ENCODE measurements at places on chromosomes 2 and 18.
A peak's percentile ranks its signal among the peaks of the same experiment; 100 is the strongest.

DNA sequence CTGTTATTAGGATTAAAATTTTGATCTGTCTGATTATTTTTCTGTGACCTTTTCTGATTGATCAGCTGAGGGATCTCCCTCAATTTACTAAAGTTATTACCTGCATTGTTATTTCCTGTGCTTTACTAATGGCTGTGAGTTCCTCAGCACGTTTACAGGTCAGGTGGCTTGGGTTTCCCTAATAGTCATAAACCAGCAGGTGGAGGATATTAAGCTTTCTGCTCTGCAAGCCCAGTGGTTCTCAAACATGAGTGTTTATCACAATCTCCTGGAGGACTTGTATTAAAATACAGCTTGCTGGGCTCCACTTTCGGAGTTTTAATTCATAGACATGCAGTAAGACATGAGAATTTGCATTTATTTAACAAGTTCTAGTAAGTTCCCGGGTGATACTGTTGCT lies 22.4 kb upstream of the UGP2 start:
- DNase-seq = no peak

DNA sequence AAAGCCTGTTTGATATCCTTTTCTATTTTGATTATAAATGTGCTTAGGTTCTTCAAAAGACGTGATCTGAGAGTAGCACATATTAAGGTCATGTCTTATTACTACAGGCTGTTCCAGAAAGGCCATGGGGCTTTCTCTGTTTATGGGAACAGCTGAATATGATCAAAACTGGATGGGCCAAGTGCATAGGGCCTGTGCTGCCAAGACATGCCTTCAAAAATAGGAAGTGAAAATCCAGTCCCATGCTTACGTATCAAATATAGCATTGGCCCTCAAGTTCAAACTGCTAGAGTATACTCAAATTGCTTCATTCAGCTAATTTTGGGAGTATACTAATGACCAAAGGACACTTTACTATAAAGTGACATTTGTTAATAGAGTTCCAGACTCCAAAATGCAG lies 24.1 kb downstream of the SLC25A52 start:
- DNase-seq = no peak

GRCh38 chr18:56711708-56712445 lies 60.7 kb downstream of the WDR7 start:
- DNase-seq = no peak

- no peak for DNase-seq
Measured at GRCh38 chr2:178177066-178177679, 17.1 kb upstream of the OSBPL6 start.

- DNase-seq = no peak
Measured at GRCh38 chr2:111946294-111947114, 48.1 kb downstream of the MERTK start.

DNA sequence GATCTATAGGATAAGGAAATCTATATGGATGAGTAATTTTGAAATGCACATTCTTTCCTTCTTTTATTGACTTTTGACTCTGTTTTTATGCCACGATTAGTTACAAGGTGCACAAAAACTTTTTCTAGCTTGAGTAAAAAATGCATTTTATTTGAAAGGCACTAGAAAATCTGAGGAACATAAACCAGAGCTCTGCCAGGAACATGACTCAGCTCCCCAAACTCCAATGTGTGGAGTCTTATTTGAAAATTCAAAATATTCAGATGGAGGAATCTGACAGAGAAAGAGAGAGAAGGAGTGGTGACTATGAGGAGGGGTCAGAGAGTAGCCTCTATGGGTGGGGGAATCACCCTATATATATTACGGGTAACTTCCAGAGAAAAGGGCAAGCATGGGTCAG lies 231.0 kb downstream of the DCC start:
- DNase-seq = no peak

- DNase-seq = no peak
Measured at GRCh38 chr2:229087267-229087666, 183.8 kb downstream of the PID1 start.

- DNase-seq = no peak
Measured at GRCh38 chr18:62209046-62209445, 22.0 kb downstream of the RELCH start.

GRCh38 chr2:219980638-219981037 lies 353.2 kb downstream of the SLC4A3 start:
- DNase-seq = no peak

DNA sequence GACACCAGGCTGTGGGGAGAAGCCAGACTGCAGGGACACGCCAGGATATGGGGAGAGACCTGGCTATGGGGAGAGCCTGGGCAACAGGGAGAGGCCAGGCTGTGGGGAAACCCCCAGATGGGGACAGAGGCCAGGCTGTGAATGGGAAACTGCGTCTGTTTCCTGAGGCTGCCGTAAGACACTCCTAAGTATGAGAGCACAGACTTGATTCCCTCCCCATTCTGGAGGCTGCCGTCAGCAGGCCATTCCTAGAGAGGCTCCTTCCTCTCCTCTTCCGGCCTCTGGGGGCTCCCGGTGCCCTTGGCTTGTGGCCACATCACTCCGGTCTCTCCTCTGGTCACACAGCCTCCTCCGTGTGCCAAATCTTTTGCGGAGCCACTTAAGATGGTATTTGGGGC lies 32.3 kb downstream of the ADI1 start:
- no peak for DNase-seq

- DNase-seq = no peak
Measured at GRCh38 chr2:20551945-20552328, 99.0 kb downstream of the HS1BP3 start.

- no peak for DNase-seq
Measured at GRCh38 chr2:105117565-105117964, 79.7 kb downstream of the MRPS9 start.

DNA sequence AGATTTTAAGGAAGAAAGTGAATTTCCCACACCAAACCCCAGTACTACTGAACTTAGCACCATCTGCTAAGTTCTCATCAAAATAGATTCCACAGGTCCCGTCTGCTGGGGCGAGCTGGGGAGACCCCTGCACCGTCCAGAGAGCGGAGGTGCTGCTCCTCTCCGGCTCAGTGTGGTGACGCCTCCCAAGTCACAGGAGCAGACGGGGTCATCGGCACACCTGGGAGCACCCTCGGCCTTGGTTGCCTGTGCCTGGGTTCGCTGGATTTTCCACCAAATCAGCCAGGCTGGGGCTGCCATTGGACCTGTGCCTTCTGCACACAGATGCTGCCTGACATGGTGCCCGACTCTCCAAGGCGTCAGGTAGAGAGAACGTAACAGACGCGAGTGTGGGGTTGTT lies 141.3 kb downstream of the PXDN start:
- DNase-seq = no peak

GRCh38 chr2:238774071-238774470 lies 73.8 kb upstream of the TWIST2 start:
- no peak for DNase-seq

DNA sequence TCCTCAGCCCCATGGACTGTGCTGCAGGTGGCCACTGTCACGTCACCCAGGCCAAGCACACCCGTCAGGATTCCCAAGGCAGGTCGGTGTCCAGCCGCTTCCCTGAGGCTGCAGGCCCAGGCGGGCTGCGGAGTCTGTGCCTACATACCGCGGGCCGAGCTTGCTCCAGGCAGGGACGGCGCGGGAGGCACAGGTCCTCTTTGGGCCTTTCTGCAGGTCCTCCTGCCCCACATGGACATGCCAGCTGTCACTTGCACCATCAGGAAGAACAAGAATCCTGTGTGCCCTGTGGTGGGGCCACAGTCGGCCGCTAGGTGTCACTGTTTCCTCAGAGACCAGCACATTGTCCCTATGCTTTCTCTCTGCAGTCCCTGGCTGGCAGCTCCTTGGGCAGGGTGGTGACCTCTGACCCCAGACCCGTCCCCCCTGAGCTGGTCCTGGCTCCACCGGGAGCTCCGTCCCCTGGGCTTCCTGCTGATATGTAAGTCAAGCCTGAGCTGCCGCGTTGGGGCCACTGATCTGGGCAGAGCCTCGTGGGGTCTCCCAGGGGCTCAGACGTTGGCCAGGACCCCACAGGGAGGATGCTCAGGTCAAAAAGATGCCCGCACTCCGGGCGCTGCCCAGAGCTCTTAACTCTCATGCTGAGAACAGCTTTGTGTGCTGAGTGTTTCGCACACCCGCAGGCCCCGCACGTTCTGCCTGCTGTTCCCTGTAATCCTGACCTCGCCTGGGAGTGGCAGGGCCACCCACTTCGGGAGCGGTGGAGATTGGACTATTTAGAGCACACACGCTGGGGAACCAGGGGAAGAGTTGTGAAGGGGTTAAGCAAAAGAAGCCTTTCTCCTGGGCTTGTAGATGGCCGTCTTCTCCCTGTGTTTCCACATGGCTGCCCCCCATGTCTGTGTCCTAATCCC lies 17.3 kb upstream of the AGXT start:
- peak; percentile 90 for DNase-seq

DNA sequence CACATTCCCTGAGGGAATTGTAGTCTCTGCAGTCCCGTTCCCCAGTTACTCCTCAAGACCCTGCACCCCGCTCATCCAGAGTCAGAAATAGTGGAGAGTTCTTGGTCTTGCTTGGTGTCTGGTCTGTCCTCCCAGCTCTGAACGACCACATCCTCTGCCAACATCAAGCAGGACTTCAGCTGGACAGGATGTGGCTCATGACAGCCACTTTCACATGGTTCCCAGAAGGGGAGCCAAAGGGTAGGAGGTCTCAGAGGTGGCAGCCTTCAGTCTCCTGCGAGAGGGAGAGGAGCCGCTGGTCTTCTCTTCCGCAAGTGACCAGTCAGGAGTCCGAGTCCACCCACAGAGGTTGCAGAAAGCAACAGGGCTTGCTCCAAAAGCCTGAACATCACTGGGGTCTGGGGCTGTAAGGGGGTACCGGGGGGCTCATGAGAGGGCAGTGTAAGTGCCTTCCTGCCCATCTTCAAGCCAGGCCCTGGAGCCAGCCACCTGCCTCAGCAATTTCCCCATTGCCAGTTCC lies 29.8 kb downstream of the B3GNT7 start:
- no peak for DNase-seq

GRCh38 chr2:26838121-26838906 lies 9.6 kb upstream of the DPYSL5 start:
- DNase-seq = no peak

DNA sequence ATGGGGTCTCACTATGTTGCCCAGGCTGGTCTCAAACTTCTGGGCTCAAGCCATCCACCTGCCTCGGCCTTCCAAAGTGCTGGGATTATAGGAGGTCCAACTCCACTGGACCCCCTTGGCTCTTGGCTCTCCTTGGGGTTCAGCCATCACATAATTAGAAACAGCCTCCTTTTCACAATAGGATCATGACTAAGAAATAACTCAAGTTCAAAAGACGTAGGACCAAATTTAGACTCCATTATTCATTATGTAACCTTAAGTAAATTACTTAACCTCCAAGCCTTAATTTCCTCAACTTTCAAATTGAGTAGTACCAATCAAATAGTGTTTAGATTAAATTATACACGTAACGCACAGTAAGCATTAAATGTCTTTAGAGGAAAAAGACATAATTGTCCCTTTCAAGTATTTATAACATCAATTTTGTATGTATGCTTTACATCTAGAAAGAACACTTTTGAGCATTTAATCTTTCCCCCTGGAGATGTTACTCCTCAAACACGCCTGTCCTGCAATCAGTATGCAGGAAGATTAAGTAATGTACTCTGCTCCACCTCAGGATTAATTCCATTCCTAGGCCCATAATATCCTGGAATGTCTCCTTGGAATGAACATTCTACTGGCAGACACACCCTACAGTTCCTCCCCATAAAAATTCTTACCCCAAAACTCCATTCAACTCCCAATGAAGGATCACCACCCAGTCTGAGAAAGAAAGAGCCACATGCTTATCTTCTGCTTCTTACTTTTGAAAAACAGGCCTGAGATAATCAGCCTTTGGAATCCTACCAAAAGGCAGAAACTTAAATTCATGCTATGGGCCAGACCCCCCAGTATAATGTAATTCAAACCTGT lies 49.1 kb downstream of the COBLL1 start:
- no peak for DNase-seq

DNA sequence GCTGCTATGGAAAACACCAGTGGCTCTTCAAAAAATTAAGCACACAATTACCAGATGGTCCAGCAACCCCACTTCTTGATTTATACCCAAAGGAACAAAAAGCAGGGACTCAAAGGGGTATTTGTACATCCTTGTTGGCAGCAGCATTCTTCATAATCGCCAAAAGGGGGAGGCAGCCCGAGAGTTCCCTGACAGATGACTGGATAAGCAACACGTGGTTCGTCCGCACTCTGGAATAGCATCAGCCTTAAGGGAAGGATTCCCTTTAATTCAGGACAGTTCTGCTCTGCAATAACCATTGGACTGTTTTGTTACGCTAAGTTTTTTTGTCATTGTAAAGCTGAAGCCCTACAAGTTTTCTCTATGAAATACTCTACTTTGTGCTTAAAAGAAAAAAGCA lies 76.7 kb upstream of the TWIST2 start:
- DNase-seq = no peak

DNA sequence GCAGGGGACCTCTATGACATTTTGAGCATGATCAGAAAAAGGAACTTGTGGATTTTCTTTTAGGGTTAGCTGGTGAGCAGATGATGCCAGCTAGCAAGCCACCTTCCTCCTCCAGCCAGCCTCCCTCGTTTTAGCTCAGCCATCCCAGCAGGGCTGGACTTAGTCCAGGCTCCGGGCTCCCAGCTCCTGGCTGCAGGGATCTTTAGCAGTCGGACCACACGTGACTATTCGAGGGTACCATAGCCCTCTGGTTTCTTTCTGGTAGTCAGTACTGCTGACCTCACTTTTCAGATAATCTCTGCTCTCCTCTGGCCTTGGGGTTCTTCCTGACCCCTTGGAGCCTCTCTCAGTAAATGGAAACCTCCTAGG lies 31.8 kb downstream of the NCK2 start:
- no peak for DNase-seq

DNA sequence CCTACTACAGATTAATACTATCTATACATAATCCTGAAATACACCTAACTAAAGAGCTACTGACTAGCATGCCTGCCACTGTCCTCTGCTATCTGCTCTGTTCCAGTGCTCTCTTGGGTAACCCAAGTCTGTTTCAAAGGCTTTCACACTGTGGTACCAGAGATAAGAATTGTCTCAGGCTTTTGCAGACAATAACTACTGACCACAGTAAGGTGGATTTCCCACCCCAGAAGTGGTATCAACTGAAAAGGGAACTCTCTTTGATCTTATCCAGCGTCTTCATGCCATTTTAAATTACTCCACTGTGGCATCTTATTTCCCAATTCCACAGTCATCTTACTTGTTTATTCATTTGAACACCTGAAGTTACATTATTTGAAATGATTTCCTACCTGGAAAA lies 190.2 kb downstream of the IKZF2 start:
- no peak for DNase-seq

DNA sequence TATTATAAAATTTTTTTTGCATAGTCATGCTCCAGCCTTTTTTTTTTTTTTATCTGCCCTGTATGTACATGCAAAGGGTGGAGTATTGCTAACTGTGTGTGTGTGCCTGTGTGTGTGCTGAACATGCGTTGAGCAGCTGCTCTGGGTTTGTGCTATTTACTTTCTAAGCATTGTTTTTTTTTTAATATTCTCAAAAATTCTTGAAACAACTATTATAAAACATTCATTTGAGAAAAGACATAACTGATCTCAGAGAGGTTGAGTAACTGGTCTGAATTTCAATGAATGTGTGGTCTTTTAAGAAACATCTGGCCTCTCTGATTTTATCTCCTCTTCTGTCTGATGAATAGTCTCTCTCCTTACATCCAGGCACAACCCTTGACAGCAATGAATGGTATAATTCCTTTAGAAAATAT lies 366.0 kb upstream of the SLC14A2 start:
- DNase-seq = no peak

- no peak for DNase-seq
Measured at GRCh38 chr2:110874453-110875383, 142.3 kb downstream of the ACOXL start.

Measured in stimulated activated CD4-positive, alpha-beta T cell treated with anti-CD3 and anti-CD28 coated beads, Interleukin-2, amount 100 ng/mL, for 24 hours (primary cell).